ENCODE measurements at places on chromosomes 12 and 14.

DNA sequence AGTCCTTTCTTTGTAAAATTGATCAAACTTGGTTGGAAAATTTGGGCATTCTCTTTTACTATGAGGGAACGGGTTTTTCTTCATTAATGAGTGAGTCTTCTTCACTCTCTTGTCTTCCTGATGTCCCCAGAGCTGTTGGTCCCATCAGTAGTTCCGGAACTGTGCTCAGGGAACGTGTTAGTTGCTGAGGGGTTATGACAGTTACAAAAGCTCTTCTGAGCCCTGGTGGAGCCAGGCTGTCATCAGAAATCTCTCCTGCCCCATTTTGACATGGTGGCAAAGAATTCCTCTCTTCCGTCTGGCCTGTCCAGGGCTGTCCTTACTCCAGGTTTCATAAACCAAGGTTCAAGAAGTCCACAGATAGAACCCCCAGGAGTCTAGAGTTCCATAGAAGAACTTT is 208.5 kb downstream of the SLC41A2 start:
- no peak for DNase-seq

- no peak for DNase-seq
Measured at GRCh38 chr12:6093764-6094163, 30.7 kb downstream of the VWF start.

GRCh38 chr12:50282721-50283228 is 545 bp downstream of the LIMA1 start:
- DNase-seq = no peak

GRCh38 chr12:78797196-78797931 is 67.2 kb upstream of the SYT1 start:
- DNase-seq = no peak

DNA sequence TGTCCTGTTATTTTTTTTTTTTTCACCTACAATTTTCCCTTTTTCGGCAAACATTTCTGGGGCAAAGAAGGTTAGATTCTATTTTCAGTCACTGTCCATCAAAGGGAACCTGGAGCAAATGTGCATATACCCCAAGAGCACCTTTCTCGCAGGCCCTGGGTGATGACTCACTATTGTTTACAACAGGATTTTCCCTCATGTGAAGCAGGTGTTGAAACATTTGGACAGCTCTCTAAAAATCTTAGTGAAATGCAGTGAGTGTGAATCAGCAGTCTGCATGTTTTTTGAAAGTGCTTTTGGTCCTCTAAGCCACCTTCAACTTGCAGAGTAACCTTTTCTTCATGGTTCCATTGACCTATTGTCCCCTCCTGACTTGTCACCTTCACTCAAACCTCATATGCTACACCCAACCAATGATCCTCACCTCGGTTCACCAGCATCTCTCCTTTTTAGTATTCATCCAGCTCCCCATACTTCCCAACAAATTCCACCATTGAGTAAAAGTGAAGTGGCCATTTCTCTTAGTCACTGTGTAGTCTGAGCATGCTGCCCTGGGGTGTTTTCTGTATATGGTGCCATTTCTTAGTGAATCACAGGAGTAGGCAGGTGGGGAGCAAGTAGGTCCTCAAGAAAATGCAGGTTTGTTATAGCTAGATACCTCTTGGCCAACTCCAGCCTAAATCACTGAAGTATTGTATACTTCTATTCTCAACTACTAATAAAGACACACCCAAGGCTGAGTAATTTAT is 260.2 kb downstream of the BMP4 start:
- DNase-seq = no peak

DNA sequence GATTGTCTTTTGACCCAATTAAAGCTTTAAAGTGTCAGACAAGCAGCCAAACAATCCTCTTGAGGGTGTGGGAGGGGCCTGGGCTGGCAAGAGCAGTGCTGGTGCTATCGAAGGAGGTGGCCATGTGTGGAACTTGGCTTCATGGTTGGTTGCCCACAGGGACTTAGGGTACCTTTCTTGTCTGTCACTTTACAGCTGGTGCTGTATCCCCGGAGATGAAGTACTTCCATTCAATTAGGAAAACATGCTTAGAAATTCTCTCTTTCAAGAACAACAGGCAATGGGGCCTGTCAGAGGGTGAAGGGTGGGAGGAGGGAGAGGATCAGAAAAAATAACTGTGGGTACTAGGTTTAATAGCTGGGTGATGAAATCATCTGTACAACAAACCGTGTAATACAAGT is 86.5 kb downstream of the DAAM1 start:
- DNase-seq = no peak

DNA sequence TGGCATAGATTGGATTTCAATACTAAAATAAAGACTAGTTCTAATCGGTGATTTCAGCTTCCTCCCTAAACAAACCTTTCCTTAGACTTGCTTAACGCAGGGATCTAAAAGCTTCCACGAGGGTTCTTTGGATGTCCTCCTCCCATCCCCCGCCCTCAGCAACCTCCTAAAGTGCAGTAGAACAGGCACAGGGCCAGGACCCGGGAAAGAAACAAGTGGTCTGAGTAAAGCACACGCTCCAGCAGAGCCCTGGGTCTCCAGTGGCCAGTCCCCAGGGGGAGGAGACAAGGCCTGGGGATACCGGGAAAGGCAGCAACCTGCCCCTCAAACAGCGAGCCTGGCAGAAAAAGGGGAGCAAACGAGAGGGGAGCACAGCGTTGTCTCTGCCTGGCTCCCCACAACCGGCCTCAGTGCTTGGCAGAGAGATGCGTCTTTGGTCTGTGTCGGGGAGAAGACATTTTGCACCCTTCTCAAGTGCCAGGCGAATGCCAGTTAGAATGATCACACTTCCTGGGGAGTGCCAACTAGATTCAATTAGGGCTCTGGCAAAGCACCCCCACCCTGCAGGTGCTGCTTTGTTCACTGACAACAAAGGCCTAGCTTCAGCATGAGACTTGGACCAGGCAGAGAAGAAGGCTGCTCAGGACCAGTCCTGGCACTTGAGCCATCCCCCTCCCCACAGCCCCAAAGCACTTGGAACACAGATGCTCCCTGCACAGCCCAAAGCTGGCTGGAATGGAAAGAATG is 17.1 kb upstream of the SLC6A12 start:
- DNase-seq = no peak

- DNase-seq = no peak
Measured at GRCh38 chr14:61281948-61282275, 774 bp upstream of the TMEM30B start.

GRCh38 chr12:78799649-78800048 is 64.9 kb upstream of the SYT1 start:
- DNase-seq = no peak

- no peak for DNase-seq
Measured at GRCh38 chr14:53493860-53494259, 340.7 kb upstream of the DDHD1 start.

DNA sequence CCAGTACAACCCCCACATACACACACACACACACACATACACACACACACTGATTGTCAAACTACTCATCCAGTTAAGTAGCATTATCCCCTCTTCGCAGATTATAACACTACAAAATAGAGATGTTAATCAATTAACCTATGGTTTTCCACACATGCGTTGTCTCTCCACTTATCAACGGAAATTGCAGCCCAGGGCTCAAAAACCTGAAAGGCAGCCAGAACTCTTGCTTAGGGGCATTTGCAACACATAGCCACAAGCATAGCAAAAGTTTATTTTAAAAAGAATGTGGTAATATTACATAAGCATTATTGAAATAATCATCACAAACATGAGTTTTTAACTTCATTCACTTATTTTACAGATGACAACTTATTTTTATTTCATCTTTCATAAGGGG is 265.8 kb downstream of the SLC16A7 start:
- DNase-seq = no peak

DNA sequence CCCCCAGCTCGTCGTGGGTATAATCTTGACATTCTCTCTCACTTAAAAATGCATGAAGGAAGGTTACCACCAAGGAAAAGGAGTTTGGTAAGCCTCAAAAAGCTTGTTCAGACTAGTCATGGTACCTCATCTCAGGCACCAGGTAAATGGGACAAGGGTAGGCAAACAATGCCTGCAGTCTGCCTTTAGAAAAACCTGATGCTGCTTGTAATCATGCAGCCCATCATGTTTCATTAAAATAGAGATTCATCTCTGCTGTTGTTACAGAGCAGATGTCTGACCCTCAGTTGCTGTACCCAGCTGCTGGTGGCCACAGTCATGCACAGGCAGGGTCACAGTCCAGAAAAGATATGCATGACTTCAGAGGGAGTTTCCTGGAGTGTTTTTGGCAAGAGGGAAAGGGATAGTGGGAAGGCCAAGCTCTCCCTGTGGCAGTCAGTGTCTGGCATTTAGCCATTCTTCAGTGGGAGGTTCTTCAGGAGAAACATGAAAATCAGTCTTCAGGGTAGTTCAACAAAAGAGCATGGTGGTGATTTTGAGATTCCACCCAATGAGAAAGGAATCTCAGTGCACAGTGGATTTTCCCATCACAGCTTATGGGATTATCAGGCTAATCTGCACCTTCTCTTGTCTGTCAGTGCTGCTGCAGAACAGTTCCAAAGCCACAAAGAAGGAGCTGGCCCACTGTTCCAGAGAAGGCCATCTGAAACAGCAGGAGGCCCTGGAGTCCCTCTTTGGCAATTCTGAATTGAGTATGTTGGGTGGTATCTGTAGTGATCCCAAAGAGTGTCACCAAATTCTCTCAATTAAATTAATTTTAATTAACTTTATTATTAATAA is 202.7 kb upstream of the FRMD6 start:
- DNase-seq = no peak

GRCh38 chr14:62369919-62370560 is 607.8 kb downstream of the SNAPC1 start:
- no peak for DNase-seq

GRCh38 chr14:39967885-39968284 is 535.7 kb upstream of the FBXO33 start:
- DNase-seq = no peak

DNA sequence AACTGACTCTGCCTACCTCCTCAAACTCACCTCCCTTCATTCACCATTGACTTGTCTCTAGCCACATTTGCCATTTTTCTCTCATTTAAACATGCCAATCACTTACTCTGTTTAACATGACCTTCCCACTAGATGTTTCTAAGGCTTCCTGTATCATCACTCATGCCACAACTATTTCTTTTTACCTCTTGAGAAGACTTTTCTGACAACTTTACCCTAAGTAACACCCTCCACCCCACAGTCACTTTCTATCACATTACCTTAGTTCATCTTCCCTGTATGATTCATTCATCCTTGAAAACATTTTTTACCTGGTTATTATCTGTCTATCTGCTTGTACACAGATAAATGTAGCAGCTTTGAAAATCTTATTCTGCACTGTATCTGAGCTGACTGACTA is 19.4 kb downstream of the PLCZ1 start:
- DNase-seq = no peak

DNA sequence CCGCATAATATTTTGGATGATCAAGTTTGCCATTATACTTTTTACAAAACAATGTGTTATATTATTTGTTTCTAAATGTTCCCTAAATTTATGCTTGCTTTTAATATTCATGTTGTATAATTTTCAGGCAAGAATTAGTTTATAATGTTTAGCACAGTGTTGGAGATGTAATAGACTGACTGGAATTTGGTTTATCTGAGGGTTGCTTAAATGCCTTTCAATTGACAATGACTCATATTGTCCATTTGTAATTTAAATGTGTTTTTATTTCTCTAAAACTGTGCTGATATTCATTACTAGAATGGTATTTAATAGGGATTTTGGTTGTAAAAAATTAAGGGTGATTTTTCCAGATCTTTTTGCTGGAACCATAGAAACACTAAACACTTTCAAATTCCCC is 788.4 kb downstream of the SLC6A15 start:
- DNase-seq = no peak

GRCh38 chr14:104794993-104795780 is at the start of gene AKT1:
TSS of gene AKT1 (minus strand) at chr14:104795748. CDS start at chr14:104792643, 3,105 bp downstream.
- peak; percentile 74 for DNase-seq

- DNase-seq = no peak
Measured at GRCh38 chr12:85874031-85874461, at the start of gene NTS. TSS of gene NTS (plus strand) at chr12:85874295. CDS start at chr12:85874404, 109 bp downstream.

- DNase-seq = no peak
Measured at GRCh38 chr12:65835256-65835655, 11.0 kb downstream of the HMGA2 start.

- DNase-seq = no peak
Measured at GRCh38 chr12:71799106-71799505, 40.5 kb upstream of the TBC1D15 start.

DNA sequence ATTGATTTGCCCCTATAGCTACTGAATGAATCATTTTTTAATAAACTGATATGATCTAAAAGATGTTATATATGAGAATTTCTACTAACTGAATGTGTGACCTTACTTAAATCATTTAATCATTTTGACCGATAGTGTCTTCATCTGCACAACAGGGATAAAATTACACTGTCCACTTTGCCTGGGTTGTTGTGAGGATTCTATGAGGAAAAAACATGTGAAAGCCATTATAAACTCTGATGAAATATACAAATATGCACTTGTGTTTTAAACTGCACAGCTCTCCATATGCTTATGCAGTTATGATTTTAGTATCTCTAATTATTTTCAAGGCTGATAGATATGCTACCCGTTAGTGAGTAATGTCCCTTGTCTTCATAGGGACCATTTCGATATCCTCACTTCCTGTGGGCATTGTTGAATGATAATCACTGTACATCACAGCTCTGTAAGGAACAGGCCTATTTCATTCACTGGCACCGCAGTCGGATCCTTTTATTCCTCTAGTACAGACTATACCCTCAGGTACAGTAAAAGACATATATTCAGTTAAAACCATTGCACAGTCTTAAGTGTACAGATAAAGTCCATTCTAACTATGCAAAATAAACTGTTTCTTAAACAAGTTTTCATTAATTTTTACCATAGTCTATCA is 88.7 kb upstream of the RAP1B start:
- DNase-seq = no peak

GRCh38 chr14:62692490-62693106 is 352.7 kb downstream of the KCNH5 start:
- no peak for DNase-seq

DNA sequence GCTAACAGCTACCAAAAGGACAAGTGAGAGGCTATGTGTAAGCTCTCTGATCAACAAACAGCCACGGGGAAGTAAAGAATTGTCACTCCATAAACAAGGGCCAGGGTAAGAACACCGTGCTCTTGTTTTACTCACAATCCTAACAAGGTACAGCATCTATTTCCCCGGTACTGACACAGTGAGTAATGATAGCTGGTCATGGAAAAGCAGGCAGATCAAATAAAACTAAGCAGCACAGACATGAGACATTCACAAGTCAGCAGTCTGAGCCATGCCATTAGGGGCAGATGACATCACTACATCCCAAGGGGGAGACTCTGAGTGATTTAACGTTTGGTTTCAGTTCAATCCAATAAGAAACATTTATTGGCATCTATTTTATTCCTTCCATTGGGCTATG is 54.4 kb downstream of the ARL6IP4 start:
- DNase-seq = no peak

DNA sequence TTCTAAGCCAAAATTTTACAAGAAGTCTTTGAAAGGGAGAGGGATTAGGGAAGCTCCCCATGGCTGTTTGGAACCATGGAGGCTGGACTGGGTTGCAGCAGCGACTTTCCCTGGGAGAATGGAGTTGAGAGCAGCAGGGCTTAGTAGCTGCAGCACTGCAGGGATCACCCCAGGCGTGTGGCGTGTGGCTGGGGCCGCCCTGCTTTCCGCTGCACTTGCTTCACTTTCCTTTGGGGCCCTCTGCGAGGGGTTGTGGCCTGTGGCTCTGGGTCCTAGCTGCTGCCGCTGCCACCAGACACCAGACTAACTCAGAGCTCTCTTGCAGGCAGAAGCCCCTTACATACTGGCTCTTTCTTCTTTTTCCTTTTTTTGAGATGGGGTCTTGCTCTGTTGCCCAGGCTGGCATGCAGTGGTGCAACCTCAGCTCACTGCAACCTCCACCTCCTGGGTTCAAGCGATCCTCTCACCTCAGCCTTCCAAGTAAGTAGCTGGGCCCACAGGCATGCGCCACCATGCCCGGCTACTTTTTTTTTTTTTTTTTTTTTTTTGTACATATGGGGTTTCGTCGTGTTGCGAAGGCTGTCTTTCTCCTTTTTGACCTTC is 25.4 kb downstream of the CCDC62 start:
- no peak for DNase-seq

Data from left hindlimb (tissue), 1 donor.